Prostate gland (tissue), 2 donors: ENCODE measurements at places on chromosomes 2 and 18. TPM values are rescaled to one million over a fixed set of nuclear protein-coding genes. Genes with fewer than 3 reads are reported as not detected.
A peak's percentile ranks its signal among the peaks of the same experiment; 100 is the strongest.

DNA sequence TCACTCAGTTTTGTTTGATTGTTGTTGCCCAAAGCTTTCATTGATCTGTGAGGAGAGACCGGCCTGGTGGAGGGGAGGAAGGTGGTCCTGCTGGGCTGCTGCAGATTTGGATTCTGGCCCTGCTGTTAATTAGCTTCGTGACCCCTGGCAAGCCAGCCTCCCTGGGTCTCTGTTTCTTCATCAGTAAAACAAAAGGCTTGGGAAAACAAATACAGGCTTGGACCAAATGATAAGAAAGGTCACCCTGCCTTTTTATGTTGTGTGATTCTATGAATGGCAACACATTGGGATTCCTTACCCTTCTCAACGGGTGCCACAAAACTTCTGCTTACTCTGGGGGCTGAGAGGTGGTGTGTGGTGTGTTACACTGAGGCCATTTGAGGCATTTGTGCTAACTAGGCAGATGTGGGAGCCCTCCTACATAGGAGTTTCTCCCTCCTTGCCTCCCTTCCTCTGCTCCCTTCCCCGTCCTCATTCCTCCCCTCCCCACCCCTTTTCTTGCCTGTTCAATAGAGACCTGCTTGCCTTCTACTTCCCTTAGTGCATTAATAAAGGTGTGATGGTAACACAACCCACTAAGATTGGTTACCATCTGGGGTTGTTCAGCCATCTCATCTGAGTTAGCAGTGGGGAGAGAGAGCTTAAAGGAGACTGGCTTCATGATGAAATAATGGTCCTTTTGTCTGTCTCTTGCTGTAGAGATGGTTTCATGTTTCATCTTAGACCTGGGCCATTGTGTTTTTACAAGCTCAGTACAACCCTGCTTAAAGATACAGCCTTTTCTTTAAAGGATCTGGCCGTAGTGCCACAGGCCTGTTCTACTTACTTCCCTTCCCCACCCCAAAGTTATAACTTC, 96.2 kb downstream of the TANC1 start:
- peak overlapping the region; percentile 73 for H3K27ac ChIP-seq
- H3K27me3 ChIP-seq, result no peaks in the 10 kb centered on the region
- DNase-seq, result no peak
- H3K4me3 ChIP-seq, result no peak overlapping the region
- H3K4me1 ChIP-seq, result peaks cover 23% of the 10 kb centered on the region

GRCh38 chr18:48988508-48989303, 37.9 kb upstream of the SMAD7 start:
- H3K27ac ChIP-seq, result no peak overlapping the region
- no peaks in the 10 kb centered on the region for H3K27me3 ChIP-seq
- DNase-seq, result no peak
- no peaks in the 10 kb centered on the region for H3K4me1 ChIP-seq
- H3K36me3 ChIP-seq, result no peaks in the 10 kb centered on the region

DNA sequence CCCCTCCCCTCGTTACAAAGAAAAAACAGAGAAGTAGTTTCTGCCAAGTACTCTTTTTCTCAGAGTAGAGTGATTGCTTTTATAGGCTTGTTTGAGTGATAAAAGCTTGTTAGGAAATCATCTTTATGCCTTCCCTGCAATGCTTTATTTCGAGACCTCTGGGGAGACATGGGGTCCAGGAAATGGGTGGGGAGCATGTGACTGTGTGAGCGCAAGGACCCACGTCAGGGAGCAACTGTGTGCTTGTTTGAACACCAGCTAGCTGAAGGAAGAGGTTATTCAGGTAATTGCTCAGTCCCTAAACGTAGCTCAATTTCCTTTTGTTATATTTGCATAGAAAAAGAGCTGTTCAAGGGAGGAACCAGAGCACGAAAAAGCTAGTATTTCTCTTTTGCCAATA, 187.3 kb downstream of the FAM210A start:
- no peak for DNase-seq
- no peak overlapping the region for H3K4me3 ChIP-seq
- peak overlapping the region; percentile 30 for H3K27ac ChIP-seq
- H3K36me3 ChIP-seq, result no peaks in the 10 kb centered on the region

DNA sequence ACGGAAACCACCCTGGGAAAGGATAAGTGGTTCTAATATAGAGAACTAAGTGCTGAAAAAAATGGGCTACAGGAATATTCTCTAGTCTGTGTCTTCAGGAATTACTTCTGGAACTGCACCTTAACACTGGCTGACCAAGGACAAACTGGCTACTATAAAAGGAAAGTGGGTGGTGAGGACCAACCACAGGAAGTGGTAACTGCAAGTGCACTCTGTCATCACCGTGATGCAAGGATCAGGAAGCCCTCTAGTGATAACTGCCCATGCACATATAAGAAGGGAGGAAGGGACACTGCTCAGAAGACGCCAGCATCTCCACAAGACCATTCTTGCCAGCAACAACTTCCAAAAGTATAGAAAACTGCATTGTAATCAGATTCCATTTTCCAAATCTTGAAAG, 424.4 kb upstream of the RGPD4 start:
- H3K27me3 ChIP-seq, result no peaks in the 10 kb centered on the region
- H3K4me3 ChIP-seq, result no peak overlapping the region
- H3K27ac ChIP-seq, result no peak overlapping the region
- no peaks in the 10 kb centered on the region for H3K36me3 ChIP-seq
- H3K4me1 ChIP-seq, result no peaks in the 10 kb centered on the region

DNA sequence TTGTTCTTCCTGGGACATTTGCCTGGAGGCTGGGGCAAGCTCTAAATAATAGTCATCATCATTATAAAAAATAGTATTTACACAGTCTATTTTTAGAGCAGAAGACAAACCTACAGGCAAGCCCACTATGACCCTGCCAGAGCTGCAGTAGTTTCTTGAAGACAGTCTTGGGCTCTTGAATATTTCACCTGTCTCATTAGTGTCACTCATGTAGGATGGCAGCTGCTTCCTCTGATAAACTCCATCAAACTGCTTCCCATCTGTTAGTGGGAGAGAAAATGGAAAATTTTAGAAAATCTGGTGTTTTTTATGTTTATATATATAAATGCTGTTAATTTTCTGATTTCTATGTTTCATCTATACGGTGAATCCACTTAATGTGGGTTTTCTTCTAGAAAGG, 8.5 kb upstream of the CYRIA start:
- H3K4me3 ChIP-seq, result no peak overlapping the region
- no peaks in the 10 kb centered on the region for H3K27me3 ChIP-seq

GRCh38 chr2:121919803-121920202, 164.4 kb downstream of the TSN start:
- no peak overlapping the region for H3K27ac ChIP-seq
- no peak for DNase-seq
- H3K4me1 ChIP-seq, result no peaks in the 10 kb centered on the region
- H3K36me3 ChIP-seq, result no peaks in the 10 kb centered on the region
- no peaks in the 10 kb centered on the region for H3K27me3 ChIP-seq

GRCh38 chr2:30334762-30335363, 103.5 kb downstream of the LBH start:
- H3K27me3 ChIP-seq, result no peaks in the 10 kb centered on the region
- H3K4me1 ChIP-seq, result no peaks in the 10 kb centered on the region
- H3K4me3 ChIP-seq, result no peak overlapping the region
- no peaks in the 10 kb centered on the region for H3K36me3 ChIP-seq

DNA sequence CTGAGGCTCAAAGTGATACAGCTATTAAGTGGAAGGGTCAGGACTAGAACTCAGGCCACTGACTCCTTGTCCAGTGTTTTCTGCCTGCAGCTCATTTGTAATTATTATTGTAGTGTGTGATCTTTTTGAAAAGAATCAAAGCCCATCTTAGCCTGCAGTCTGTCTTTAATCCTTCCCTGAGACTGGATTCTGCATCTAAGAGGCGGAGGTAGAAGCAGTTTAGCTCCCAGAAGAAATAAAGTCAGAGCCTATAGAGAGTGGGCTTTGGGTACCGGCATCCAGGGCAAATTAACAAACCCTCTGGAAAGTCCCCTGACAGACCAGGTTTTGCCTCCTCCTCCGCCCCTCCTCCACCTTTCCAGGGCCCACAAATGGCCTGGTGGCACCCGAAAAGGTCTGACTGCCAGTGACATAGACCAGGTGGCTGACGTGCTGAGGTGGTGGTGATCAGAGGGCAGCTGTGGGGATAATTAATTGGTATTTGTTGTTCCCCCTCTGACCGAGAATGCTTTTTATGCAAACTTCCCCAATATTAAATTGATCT, 2.2 kb upstream of the RAX start:
- DNase-seq, result no peak
- no peaks in the 10 kb centered on the region for H3K36me3 ChIP-seq
- H3K27me3 ChIP-seq, result peaks cover 29% of the 10 kb centered on the region
- no peak overlapping the region for H3K4me3 ChIP-seq

DNA sequence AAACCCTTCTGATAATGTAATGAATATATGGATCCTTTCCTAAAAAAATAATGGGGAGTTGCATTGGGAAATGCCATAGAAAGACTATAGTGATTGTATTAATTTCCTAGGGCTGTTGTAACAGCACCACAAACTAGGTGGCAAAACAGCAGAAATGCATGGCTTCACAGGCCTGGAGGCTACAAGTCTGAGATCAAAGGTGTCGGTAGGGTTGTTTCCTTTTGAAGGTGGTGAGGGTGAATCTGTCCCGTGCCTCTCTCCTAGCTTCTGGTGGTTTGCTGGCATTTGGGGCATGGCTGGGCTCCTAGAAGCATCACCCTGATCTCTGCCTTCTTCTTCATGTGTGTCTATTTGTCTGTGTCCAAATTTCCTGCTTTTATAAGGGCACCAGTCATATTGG, 149.7 kb downstream of the INHBB start:
- no peaks in the 10 kb centered on the region for H3K27me3 ChIP-seq
- H3K27ac ChIP-seq, result no peak overlapping the region
- no peaks in the 10 kb centered on the region for H3K4me1 ChIP-seq

DRC1 gene
- total RNA-seq, result not detected

DPY30 gene
- 36.5 TPM for total RNA-seq

KCNK3 gene
- total RNA-seq, result 11.1 TPM
